Effector memory CD4-positive, alpha-beta T cell (primary cell): ENCODE measurements at places on chromosomes 12 and 14.

- no peak for DNase-seq
Observed at GRCh38 chr14:66069830-66070541, 416.2 kb upstream of the CCDC196 start.

DNA sequence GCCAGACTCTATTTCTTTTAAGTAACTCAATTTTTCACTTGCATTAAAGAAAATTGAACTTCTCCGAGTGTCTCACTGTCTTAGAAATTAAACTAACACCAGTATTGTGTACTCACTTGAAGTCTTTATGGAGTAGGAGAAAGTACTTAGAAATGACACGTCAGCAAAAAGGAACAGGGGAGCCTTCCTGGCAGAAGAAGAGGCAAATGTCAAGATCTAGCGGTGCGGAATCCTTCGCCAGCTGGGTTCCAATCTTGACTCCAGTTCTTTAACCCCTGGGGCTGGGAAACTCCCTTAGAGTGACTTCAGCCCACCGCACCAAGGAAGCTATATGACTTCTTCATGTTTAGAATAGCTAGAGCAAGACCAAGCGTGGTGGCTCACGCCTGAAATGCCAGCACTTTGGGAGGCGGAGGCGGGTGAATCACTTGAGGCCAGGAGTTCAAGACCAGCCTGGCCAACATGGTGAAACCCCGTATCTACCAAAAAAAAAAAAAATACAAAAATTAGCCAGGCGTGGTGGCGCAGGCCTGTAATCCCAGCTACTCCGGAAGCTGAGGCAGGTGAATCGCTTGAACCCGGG, 34.4 kb downstream of the WBP11 start:
- peak; percentile 31 for DNase-seq

- peak; percentile 34 for DNase-seq
Observed at GRCh38 chr14:75566321-75566720, 12.1 kb upstream of the FLVCR2 start.

- no peak for DNase-seq
Observed at GRCh38 chr14:67395876-67396189, 16.1 kb downstream of the PLEK2 start.

DNA sequence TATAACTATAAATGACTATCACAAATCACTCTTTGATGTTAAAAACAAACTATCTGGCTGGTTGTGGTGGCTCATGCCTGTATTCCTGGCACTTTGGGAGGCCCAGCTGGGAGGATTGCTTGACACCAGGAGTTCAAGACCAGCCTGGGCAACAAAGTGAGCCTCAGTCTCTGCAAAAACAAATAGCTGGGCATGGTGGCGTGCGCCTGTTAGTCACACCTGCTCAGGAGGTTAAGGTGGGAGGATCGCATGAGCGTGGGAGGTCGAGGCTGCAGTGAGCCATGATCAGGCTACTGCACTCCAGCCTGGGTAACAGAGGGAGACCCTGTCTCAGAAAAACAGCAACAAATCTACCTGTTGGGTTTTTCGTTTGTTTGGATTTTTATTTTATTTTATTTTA, 5.4 kb downstream of the TXNRD1 start:
- DNase-seq: no peak
